NCI-H748 treated with DMSO at 0.1 percent for 48 hours (cell line): ENCODE measurements at places on chromosomes 3 and 15.

- no peak for DNase-seq
These were observed 8.8 kb downstream of the PDCD6IP start for GRCh38 chr3:33807191-33807590.

DNA sequence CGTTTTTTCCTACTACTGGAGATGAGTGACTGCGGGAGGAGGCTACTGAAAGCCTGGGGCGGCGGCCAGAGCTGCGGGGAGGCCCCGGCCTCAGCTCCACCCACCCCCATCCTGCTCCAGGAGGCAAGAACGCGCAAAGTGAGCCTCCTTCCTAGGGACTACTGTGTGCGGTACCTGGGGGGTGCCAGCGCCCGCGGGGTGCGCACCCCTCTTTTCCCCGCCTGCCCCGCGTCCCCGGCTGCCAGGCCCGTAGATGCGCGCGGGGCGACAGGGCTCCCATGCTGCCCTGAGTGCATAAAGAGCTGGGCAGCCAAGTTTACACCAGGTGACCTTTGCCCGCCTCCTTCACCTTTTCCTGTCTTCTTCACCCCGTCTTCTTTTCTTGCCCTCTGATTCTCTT, 2.5 kb upstream of the USF3 start:
- DNase-seq, result no peak

GRCh38 chr15:41585127-41586047, 26.4 kb downstream of the TYRO3 start:
- DNase-seq, result no peak

GRCh38 chr3:195178124-195178910, 92.6 kb downstream of the XXYLT1 start:
- DNase-seq, result no peak

- DNase-seq, result no peak
These were observed 37.1 kb downstream of the ZNF106 start for GRCh38 chr15:42453826-42454225.

DNA sequence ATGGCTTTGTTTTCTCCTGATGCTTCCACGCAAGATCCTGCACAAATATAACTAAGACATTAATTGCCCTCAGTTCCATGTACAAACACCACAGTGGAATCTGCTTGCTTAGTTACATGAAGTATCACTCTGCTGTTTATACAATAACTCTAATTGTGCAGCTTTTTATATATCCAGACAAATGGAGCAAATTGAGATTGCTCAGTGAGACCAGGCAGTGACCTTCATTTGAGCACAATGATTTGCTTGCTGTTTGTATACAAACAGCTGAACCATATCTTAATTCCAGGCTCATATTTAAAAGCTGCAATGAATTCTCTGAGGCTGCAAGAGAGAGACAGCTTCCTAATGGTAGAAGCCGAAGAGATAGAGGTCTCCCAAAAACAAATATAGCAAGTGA, 243.7 kb downstream of the CADPS start:
- peak; percentile 68 for DNase-seq

DNA sequence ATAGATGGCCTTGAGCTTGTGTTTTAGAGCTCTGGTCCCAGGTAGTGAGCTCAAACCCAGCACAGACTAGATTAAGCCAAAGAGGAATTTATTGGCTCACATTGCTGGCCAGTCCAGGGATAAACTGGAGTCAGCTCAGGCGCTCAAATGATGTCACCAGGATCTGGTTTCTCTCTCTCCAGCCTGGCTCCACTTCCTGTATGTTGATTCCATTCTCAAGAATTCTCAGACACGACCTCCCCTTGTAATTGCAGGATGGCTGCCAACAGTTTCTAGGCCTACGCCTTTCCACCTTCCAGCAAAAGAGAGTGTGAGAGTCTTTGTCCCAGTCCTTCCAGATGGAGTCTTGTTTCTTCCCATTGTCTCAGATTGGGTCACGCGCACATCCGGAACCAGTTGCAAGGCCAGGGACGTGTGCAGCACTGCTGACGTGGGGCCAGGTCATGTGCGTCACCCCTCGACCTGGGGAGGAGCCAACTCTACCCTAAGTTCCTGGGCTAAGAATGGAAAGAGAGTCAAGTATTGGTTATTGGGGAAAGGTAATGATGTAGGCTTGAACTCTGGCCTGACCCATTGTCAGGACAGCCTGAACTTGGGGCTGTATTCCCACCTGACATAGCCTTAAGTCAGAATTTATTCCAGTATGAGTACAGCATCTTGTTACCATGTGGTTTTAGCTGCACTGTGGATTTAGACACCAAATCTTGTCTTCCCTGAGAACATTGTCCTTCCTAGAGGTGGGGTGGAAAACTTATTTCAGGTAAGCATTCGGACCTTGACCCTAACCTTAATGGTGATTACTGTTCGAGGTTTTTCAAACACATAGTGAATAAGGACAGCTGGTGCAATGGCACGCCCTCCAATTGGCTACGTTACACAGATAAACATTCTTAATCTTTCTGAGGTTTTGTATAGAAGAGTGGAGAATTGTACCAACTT, 31.6 kb downstream of the CACNA1D start:
- no peak for DNase-seq

DNA sequence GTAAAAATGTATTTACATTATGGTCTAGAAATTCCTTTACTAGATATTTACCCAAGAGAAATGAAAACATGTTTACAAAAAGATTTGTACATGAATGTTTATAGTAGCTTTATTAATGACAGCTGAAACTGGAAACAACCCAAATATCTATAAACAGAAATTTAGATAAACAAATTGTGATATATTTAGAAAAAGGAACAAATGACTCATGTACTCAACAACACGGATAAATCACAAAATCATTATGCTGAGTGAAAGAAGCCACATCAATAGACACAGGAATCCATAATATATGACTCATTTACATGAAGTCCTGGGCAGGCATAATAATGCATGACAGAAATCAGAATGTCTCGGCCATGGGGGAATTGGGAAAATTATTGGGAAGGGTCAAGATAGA, 1020.2 kb downstream of the SQOR start:
- no peak for DNase-seq

GRCh38 chr3:193772422-193772763, 179.4 kb downstream of the OPA1 start:
- DNase-seq, result no peak

DNA sequence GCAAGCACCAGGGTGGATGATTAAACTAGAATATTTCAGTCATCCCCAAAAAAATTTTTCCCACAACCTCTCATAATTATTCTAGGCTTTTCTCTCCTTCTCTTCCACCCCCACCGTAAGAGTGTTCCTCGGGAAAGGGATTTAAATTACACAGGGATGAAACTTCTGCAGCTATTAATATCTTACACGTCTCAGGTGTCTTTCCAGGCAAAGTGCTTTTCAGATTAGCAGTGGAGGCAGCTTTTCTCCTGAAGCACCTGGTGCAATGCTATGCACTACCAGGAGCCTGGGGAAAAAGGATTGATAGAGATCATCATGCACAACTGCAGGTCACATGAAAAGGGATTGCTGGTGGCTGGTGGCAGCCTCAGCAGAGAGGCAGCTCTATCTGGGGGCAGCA, 250.4 kb downstream of the NTRK3 start:
- no peak for DNase-seq
